ENCODE measurements at places on chromosomes 3 and 15. TPM values are rescaled to one million over a fixed set of nuclear protein-coding genes. Genes with fewer than 3 reads are reported as not detected.

Gene BLM
- 19.6 TPM for total RNA-seq

GRCh38 chr3:181558870-181559269 is 152.9 kb upstream of the SOX2 start:
- H3K27me3 ChIP-seq, result no peaks in the 10 kb centered on the region
- DNase-seq, result no peak
- no peak overlapping the region for H3K4me3 ChIP-seq
- no peak overlapping the region for H3K27ac ChIP-seq
- peaks cover 18% of the 10 kb centered on the region for H3K4me1 ChIP-seq

Gene FOXB1
- not detected for total RNA-seq

Gene IL17RD
- 30.4 TPM for total RNA-seq

Gene GRAMD2A
- total RNA-seq, result 4.0 TPM

- H3K4me3 ChIP-seq, result no peak overlapping the region
- H3K36me3 ChIP-seq, result no peaks in the 10 kb centered on the region
- no peak for DNase-seq
- peaks cover 98% of the 10 kb centered on the region for H3K27me3 ChIP-seq
These were observed 2.1 kb downstream of the SOX14 start for GRCh38 chr3:137766041-137766875.

GRCh38 chr3:176911579-176911978 is 285.7 kb downstream of the TBL1XR1 start:
- H3K27ac ChIP-seq, result no peak overlapping the region
- H3K4me3 ChIP-seq, result no peak overlapping the region
- no peaks in the 10 kb centered on the region for H3K27me3 ChIP-seq
- H3K36me3 ChIP-seq, result no peaks in the 10 kb centered on the region

GRCh38 chr3:105062853-105063252 is 303.9 kb upstream of the ALCAM start:
- no peak for DNase-seq
- peaks cover 11% of the 10 kb centered on the region for H3K4me1 ChIP-seq
- no peak overlapping the region for H3K4me3 ChIP-seq
- H3K27ac ChIP-seq, result no peak overlapping the region

DNA sequence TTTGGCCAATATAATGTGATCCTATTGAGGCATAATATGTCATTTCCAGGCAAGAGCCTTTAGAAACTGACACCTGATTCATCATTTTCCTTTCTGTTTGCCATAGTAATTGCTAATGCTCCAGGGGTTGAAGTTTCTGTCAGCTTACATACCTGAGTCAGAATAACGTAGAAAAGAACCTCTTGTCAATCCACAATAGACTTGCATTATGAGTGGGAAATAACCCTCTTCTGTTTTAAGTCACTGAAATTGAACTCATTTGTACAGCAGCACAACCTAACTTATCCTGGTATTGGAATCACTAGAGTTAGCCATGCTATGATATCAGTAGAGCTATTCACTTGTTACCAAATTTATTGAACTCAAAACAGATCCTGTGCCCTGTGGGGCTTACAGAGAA is 101.7 kb upstream of the TP63 start:
- no peak overlapping the region for H3K4me3 ChIP-seq
- no peak overlapping the region for H3K27ac ChIP-seq
- DNase-seq, result no peak
- H3K27me3 ChIP-seq, result no peaks in the 10 kb centered on the region

Gene SLITRK3
- total RNA-seq, result not detected

DNA sequence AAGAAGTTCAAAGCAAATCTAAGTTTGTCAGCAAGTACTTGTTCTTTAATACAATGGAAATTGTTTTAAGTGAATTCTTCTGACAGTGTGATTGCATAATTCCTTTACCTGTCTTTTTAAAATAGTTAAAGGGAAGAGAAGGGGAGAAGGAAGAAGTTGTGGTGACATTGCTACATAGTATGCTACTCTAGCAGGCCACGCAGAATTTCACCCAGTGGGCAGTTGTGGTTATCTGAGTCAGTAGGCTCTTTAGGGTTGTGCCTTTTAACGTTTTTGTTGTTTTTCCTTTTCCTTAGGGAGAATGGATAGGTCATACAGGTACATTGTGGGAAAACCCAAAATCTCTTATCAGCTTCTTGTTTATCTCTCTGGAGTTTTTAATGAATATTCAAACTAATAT is 40.4 kb downstream of the KIF15 start:
- H3K27ac ChIP-seq, result no peak overlapping the region
- H3K4me1 ChIP-seq, result no peaks in the 10 kb centered on the region
- H3K36me3 ChIP-seq, result peaks cover 8% of the 10 kb centered on the region

GRCh38 chr3:129059311-129059958 is 1.1 kb upstream of the GP9 start:
- H3K4me1 ChIP-seq, result peaks cover 39% of the 10 kb centered on the region
- no peak for DNase-seq
- H3K27me3 ChIP-seq, result no peaks in the 10 kb centered on the region
- H3K27ac ChIP-seq, result no peak overlapping the region
- no peaks in the 10 kb centered on the region for H3K36me3 ChIP-seq
- no peak overlapping the region for H3K4me3 ChIP-seq

GRCh38 chr3:14303336-14304100 is 98.9 kb upstream of the SLC6A6 start:
- H3K36me3 ChIP-seq, result no peaks in the 10 kb centered on the region
- no peaks in the 10 kb centered on the region for H3K4me1 ChIP-seq
- no peak overlapping the region for H3K4me3 ChIP-seq
- H3K27ac ChIP-seq, result no peak overlapping the region

DNA sequence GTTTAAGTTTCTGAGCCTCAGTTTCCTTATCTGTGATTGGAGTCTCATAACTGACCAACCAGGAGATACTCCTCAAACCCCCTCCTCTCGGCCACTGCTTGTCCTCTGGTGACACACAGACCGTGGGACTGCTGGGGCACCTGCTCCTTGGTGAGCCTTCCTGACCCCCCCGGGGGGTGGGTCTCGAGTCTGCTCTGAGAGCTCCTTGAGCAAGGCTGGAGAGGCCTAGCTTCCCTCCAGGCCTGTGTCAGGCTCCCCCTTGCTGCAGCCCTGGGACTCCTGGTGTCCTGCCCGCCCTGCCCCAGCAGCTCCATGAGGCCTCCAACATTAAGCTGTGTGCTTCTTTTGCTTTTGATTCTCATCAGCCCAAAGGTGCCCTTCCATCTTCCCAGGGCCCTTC is 27.7 kb downstream of the SRPRB start:
- no peaks in the 10 kb centered on the region for H3K4me1 ChIP-seq
- no peak overlapping the region for H3K4me3 ChIP-seq
- DNase-seq, result no peak
- H3K27ac ChIP-seq, result no peak overlapping the region

GRCh38 chr3:43098761-43099160 is 7.1 kb downstream of the POMGNT2 start:
- peak overlapping the region; percentile 9 for H3K27ac ChIP-seq
- H3K4me3 ChIP-seq, result no peak overlapping the region
- DNase-seq, result no peak
- no peaks in the 10 kb centered on the region for H3K36me3 ChIP-seq

DNA sequence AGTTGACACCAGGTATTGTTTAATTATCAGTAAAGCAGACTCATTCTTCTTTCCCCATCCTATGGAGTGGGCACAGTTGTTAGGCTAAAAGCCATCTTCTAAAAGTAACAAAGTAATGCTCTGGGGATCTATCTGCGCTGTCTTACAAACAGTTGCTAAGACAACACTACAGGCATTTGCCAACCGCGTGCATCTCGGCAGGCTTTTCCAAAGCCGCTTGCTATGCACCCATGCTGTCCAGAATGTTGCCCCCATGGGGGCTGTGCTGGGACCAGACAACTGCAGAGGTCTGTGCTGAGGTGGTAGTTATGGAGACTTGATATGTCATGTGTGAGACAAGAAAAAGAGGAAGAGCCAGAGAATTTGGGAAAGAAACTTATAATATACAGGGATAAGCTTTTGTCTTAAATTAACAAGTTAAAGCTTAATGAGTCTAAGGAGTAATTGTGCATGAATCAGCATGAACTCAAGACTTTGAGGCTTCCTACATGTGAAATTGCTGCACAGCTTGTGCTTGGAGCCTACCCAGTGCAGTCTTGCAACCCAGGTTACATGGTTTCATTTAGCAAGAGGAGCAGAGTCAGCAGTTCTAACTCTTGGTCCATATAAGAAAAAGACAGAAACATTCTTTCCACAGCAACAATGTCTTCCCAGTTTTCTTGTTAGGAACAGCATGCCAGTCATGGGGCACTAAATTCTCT is 38.9 kb upstream of the DCLK3 start:
- no peak overlapping the region for H3K27ac ChIP-seq
- H3K36me3 ChIP-seq, result no peaks in the 10 kb centered on the region
- no peaks in the 10 kb centered on the region for H3K27me3 ChIP-seq
- no peak overlapping the region for H3K4me3 ChIP-seq
- DNase-seq, result no peak

Gene GPR171
- total RNA-seq, result not detected

DNA sequence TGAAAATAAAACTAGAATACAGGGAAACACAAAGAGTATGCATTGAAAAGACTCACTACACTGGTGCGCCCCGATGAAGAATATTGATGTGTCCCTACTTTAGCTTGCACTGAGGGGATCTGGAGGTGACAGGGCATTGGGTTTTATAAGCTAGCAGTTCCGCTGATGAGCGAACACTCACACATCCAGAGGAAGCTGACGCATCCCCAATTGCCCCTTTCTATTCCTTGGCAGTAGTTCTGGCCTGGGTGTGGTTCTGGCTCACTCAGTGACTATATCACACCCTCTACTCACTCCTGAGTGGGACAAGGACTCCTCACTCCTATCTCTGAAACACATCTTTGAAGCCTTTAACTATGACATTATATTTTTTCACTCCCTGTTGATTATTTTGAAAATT is 71.0 kb downstream of the B3GNT5 start:
- DNase-seq, result no peak
- H3K27me3 ChIP-seq, result no peaks in the 10 kb centered on the region
- H3K27ac ChIP-seq, result no peak overlapping the region
- H3K36me3 ChIP-seq, result no peaks in the 10 kb centered on the region

DNA sequence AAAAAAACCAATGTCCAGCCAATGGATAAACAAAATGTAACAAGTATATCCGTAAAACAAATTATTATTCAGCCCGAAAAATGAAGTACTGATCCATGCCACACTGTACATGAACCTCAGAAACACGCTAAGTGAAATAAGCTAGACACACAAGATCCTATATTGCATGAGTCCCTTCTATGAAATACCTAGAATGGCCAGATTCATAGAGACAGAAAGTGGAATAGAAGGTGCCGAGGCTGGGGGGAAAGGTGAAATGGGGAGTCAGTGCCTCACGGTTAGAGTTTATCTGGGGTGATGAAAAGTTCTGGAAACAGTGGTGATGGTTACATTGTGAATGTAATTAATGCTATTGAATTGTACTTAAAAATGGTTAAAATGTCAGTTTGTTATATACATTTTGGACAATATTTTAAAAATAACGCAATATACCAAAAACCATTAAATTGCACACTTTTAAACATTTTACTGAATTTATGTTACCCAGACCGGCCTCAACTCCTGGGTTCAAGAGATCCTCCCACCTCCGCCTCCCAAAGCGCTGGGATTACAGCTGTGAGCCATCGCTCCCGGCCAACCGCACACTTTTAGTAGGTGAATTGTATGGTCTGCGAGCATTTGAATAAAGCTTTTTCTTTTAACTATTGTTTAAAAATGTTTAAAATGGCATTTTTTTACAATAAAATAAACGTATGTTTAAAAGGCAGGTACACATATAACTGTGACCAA is 2.1 kb downstream of the RNF168 start:
- H3K27me3 ChIP-seq, result no peaks in the 10 kb centered on the region
- DNase-seq, result no peak
- peaks cover 4% of the 10 kb centered on the region for H3K36me3 ChIP-seq
- H3K27ac ChIP-seq, result peak overlapping the region; percentile 42
- peak overlapping the region; percentile 96 for H3K4me3 ChIP-seq

Data from progenitor cell of endocrine pancreas (in vitro differentiated cells).